ENCODE measurements at places on chromosomes 3 and 15.

- no peak for DNase-seq
Observed at GRCh38 chr3:13263770-13264467, 156.2 kb downstream of the NUP210 start.

DNA sequence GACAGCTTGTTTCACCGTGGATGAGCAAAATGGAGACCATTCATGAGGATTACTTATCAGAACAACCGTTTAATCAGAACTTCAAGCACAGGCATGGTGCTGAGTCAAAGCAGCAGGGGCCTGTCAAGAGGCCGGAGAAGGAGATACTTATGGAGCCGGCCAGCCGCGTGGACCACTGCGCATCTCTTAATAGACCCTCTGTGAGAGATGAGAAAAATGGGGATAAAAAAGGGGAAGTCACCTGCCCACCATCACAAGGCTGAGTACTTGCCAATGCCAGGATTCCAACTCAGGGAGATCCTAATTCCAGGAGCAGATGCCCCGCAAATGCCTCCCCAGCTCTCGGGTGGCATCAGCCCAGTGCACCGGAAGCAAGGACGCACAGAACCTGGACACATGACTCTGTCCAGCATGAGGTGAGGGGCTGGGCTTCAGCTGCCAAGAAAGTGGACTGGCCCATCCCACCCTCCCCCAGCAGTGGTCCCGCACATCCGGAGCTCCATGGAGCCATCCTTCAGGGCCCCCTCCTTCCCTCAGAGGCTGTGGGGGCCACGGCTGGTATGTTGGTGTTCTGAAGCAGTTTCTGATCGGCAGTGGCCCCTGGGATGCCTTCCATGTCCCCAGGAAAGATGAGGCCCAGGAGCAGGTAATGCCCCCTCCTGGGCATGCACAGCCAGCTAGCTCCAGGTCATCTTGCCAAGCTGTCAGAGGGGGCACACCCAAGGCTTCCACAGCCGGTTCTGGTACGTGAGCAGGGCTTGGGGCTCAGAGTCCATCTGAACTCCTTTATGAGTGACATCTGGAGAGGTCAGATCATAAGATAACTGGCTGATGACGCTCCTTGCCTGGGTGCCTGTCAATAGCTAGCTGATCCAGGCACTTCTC is 143.8 kb downstream of the ATP10A start:
- DNase-seq: no peak

DNA sequence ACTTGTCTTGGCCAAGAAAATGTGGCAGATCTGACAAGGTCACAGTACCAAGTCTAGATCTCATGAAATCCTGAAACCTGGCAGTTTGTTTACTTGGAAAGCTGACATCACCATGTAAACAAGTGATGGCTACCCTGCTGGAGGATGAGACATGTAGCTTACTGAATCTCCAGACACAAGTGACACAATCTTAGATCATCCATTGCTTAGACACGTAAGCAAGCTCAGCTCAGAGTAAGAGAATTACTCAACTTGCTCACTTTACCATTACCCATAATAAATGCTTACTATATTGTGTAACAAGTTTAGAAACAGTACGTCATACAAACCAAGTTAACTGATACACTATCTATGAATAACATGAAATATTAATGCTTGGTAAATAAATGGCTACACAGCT is 263.8 kb downstream of the TBC1D5 start:
- DNase-seq: no peak

DNA sequence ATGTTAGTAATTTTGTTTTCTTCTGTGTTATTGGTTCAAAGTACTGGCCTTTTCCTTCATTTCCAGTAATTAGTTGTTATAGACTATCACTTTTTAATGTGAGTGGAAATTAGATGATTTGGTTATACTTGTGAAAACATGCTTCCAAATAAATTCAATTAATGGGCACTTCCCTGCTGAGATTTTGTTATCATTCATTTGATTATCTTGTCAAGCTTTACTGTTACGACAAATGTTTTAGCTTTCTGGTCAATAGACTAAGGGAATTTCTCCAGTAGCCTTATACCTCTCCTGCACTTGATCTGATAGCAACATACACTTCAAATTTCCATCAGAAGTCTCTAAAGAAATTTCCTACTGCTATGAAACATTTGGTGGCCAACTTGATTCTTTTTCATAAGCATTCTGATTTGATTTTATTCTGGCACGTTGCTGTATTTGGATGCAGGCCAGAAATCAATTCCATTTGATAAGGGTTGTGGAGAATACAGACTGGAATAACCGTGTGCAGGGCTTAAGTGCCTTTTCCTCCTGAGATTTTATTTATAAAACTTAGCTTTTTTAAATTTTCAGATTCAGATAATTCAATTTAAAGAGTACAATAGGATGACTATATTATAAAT is 573.8 kb upstream of the NAALADL2 start:
- no peak for DNase-seq

- DNase-seq: no peak
Observed at GRCh38 chr3:18385706-18386105, 39.4 kb downstream of the SATB1 start.

- DNase-seq: no peak
Observed at GRCh38 chr3:197068077-197068476, 38.5 kb upstream of the MELTF start.

- DNase-seq: no peak
Observed at GRCh38 chr3:177133860-177134815, 63.1 kb downstream of the TBL1XR1 start.

- no peak for DNase-seq
Observed at GRCh38 chr3:12503126-12503957, 19.1 kb downstream of the TSEN2 start.

- DNase-seq: no peak
Observed at GRCh38 chr15:78353093-78353492, 12.9 kb downstream of the CRABP1 start.

- DNase-seq: no peak
Observed at GRCh38 chr3:72523429-72524151, 324.7 kb downstream of the SHQ1 start.

DNA sequence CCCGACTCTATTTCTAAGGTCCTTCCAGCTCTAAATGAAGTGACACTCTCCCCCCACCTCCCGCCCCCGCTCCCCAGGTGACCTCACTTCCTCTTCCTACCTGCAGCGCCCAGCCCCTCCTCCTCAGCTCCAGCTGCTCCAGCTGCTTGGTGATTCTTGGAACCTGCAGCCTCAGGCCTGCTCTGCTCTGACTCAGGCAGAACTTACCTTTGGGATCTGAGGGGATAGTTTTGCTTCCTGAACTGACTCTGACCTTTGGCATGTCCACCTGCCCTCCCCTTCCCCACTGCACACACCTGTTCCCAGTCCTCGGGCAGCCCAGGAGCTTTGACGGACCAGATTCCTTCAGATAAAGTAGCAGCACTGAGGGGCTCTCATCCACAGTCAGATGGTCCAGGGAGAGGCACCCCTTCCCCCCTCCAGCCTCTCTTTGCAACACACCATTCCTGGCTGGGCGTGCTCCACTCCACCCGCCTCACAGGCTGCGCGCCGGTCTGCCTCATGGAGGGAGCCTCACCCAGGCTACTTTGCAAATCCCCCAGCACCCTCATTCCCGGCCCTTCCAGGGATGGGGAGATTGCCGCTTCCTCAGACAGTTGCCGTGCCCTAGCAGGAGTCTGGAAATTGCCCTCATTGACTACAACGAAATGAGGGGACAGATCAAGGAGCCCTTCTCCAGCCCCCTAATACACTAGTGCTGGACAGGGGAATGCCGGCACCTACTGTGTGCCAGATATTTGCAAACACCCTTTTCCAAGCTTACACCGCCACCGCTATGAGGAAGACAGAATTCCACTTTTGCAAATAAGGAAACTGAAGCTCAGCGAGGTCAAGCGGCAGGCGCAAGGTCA is 692 bp upstream of the C15orf39 start:
- DNase-seq: peak; percentile 24

- no peak for DNase-seq
Observed at GRCh38 chr3:150844484-150844883, 60.8 kb downstream of the MINDY4B start.

- DNase-seq: no peak
Observed at GRCh38 chr3:55483196-55484095, 3.7 kb downstream of the WNT5A start.

DNA sequence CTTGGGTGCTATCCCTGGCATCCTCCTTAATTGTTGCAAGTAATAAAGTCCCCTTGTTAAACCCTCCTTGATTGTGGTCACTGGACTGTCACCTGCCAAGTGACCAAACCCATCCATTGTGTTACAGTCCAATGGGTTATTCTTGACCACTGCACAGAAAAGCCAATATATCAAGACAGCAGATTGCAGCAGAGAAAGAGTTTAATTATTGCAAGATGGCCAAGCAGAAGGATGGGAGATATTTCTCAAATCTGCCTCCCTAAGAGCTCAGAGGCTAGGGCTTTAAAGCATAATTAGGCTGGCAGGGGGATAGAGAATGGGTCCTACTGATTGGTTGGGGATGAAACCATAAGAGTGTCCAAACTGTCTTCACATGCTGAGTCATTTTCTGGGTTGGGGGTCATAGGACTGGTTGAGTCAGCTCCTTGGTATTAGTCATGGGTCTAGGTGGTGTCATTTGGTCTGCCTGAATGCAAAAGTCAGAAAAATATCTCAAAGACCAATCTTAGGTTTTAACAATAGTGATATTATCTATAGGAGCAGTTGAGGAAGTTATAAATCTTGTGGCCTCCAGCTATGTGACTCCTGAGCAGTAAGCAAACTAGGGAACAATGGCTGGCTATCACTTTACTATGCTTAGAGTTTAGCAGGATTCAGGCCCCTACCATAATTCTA is 19.1 kb upstream of the XYLB start:
- no peak for DNase-seq

DNA sequence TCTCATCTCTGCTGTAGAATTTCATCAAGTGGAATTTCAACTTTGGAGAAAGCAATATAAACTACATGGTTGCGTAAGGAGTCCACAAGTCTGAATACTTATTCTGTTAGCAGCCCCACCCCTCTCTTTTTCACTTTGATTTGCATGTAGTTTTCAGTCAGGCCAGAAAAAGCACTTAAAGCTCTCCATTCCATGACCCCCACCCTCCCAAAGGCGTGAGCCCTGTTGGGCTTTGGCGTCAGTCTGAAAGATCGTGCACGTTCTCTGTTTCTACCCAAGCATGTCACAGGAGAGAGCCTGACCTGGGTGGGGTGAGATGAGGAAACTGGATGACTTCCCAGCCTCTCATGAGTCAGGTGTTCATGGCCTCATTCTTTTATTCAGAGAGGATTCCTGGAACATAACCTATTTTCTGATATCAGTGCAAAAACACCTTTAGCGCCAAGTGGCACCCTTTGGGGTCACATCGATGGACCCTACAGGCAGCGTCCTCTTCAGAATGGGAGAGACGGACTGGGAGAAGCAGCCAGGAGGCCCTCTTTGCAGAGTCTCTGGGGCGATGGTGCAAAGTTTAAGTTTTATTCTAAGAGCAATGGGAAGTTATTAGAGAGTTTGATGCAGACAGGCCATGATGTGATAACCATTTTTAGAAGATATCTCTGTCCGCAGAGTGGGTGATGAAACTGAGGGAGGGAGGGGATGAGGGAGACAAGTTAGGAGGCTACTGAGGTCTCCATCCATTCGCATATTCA is 55.8 kb downstream of the LSM3 start:
- DNase-seq: no peak

DNA sequence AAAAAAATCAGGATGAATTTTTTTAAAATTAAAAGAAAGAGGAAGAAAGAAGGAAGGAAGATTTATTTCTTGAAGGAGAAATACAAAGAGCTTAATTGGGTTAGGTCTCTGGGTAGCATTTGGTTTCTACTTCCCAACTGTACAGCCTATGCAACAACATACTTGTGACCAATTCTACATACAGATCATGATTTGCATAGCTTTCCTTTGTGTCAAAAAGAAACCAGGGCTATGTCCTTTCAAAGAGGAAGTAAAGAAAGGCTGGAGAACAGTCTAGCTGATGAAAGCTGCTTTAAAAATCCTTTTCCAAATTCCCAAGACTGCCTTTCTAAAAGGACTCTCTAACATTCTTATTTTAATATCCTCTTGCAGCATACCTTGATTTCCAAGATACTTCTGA is 6.1 kb upstream of the HGD start:
- DNase-seq: no peak

DNA sequence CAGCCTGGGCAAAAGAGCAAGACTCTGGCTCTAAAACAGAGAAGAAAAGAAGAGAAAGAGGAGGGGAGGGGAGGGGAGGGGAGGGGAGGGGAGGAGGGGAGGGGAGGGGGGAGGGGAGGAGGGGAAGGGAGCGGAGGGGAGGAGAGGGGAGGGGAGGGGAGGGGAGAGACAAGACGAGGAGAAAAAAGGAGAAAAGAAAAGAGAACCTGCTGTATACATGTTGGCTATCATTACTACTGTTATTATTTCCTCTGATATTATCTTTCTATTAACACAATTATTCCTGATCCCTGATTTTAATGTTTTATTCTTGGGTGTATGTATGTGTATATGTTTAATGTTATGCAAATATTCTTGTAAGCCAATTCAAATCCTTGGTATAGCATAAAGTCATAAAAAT is 46.9 kb downstream of the PLD1 start:
- DNase-seq: no peak

- no peak for DNase-seq
Observed at GRCh38 chr3:9397906-9398699, 688 bp downstream of the SETD5 start.

DNA sequence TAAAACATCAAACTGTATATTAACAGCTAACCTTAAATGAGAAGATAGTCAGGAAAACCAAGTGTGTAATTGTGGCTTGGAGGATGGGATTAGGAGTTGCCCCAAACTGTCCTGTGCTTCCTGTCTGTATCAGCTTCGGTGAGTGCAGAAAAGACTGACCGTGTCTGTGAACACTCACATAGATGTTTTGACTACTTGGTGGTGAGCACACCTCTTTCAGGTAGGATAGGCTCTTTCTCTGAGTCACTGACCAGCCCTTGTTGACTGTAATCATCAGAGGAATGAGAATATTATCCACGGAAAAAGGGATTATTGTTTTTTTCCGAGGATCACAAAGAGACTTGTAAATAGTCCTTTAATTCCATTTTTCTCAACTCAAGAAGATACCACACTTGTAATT is 51.5 kb downstream of the GMNC start:
- no peak for DNase-seq

GRCh38 chr3:15512166-15512565 is 9.3 kb downstream of the COLQ start:
- DNase-seq: peak; percentile 71

- DNase-seq: no peak
Observed at GRCh38 chr3:53815651-53816050, 30.6 kb downstream of the CHDH start.

DNA sequence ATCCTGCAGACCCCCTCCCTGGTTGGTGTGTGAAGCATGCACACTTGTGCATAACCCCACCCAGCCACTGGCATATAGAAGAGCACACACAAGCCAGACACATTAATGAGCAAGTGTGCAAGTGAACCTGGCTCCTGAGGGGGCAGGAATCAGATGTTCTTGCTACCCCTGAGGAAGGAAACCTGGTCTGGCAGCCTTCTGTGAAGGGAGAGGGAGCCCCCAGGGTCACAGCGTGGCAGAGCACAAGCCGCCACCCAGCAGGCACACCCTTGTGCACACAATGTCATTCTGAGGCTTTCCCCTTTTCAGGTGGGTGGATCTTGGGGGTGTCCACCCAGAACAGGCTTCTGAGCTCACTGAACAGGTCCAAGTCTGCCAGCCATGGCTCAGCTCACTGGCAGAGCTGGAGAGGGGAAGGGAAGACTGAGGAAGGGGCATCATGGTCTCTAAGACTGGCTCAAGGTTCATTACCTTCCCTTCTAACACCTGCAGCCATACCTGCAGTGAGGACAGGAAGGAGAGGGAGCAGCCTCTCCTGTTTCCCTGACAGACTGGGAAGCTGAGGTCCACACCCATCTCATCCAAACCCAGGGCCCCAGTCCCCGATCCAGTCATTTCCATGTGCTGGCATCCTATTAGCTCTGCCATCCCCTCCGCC is 31.6 kb upstream of the SEMA3F start:
- no peak for DNase-seq

GRCh38 chr3:171374260-171374659 is 85.9 kb downstream of the TNIK start:
- no peak for DNase-seq
